ENCODE measurements at places on chromosomes 11 and 22. TPM values are rescaled to one million over a fixed set of nuclear protein-coding genes. Genes with fewer than 3 reads are reported as not detected.

CHST1 gene
- not detected for total RNA-seq

HMGXB4 gene
- 24.8 TPM for total RNA-seq

EMID1 gene
- not detected for total RNA-seq

KCNJ11 gene
- total RNA-seq: 1.2 TPM

PTGDR2 gene
- total RNA-seq: 0.07 TPM

MPZL3 gene
- total RNA-seq: 2.9 TPM
